ENCODE measurements at places on chromosomes 3 and 15. TPM values are rescaled to one million over a fixed set of nuclear protein-coding genes. Genes with fewer than 3 reads are reported as not detected.

DNA sequence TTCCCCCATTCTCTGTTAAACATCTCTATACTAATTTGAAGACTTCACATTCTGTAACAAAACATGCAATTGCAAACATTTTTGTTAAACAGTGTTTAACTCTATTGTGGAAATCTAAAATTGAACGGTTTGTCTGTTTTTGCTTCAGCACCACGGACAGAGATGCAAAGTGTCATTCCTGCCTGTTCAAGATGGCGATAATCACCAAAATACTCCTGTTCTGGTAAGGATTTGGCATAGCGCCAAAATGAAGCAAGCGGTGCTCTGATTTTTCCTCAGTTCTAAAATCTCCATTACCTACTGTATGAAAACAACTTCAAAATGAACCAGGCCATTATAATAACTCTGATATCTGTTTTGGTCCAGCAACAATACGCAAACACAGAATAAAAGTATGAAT is 129.7 kb upstream of the TUSC7 start:
- no peaks in the 10 kb centered on the region for H3K27me3 ChIP-seq
- H3K4me1 ChIP-seq, result no peaks in the 10 kb centered on the region
- H3K36me3 ChIP-seq, result no peaks in the 10 kb centered on the region
- H3K4me3 ChIP-seq, result no peak overlapping the region
- no peak for DNase-seq
- H3K27ac ChIP-seq, result no peak overlapping the region

DNA sequence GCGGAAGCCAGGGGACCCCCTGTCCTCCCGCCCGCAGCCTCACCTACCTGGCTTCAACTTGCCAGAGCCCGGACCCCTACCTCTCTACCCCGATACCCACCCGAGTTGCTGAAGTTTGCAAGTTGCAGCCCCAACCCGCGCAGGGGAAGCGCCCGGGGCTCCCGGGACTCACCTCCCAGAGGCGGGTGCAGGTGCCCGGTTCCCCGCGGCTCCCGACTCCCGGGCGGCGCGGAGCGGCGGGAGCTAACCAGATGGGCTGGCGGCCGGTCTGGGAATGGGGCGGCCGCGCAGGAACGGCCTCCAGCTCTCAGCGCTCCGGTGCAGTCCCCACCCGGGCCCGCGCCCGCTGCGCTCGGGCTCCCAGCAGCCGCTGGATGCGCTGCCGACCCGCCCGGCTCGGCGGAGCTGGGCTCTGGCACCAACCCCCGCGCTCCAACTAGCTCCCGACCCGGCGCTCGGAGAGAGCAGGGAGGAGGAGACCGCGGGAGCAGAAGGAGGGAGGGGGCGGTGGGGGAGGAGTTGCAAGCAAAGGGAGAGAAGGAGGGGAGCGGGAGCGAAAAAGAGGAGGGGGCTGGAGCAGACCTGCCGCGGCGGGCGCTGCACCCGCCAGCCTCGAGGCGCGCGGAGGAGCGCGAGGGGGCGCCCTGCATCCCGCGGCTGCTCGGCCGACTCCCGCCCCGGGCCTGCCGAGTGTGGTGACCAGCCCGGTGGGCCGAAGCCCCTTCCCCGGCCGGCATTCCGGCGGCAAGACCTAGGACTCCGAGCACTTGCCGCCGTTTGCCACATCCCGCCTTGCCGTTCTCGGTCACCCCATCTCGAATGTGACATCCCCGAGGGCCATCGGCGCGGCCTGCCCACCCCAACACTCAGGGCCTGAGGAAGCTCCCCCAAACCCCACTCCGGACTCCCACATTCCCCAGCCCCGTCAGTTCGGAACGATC is at the start of gene SEMA5B:
Gene SEMA5B (minus strand): TSS at position 472 of the 941 bp plus-strand sequence. CDS start 66,500 bp downstream, outside the sequence.
- peaks cover 17% of the 10 kb centered on the region for H3K4me1 ChIP-seq
- DNase-seq, result peak; percentile 28
- peak within 1 kb of the TSS; percentile 20 for H3K4me3 ChIP-seq
- peaks cover 73% of the 10 kb centered on the region for H3K27me3 ChIP-seq
- H3K36me3 ChIP-seq, result no peaks in the 10 kb centered on the region
- H3K27ac ChIP-seq, result no peak within 1 kb of the TSS

- no peaks in the 10 kb centered on the region for H3K36me3 ChIP-seq
- no peak overlapping the region for H3K27ac ChIP-seq
- H3K27me3 ChIP-seq, result peaks cover 1% of the 10 kb centered on the region
- no peaks in the 10 kb centered on the region for H3K4me1 ChIP-seq
These were observed 35.9 kb upstream of the DNAJC13 start for GRCh38 chr3:132381348-132381944.

DNA sequence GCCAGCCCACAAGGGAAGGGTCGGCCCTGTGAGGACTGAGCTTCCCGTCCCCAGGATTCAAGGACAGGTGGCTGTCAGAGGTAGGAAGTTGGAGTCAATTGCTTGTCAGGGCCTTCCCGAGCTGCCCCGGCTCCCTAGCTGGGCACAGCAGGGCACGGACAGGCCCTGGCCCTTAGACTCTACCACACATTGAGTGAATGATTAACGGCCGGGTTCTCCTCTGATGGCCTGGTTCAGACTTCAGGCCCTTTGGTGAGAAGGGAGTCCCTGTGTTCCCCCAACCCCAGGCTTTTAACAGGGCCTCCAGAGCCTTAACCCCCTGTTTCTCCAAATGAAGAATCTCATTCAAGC is 16.4 kb upstream of the FGD5 start:
- H3K27me3 ChIP-seq, result no peaks in the 10 kb centered on the region
- H3K4me1 ChIP-seq, result peaks cover 44% of the 10 kb centered on the region
- no peak overlapping the region for H3K27ac ChIP-seq
- no peak for DNase-seq
- H3K36me3 ChIP-seq, result no peaks in the 10 kb centered on the region

DNA sequence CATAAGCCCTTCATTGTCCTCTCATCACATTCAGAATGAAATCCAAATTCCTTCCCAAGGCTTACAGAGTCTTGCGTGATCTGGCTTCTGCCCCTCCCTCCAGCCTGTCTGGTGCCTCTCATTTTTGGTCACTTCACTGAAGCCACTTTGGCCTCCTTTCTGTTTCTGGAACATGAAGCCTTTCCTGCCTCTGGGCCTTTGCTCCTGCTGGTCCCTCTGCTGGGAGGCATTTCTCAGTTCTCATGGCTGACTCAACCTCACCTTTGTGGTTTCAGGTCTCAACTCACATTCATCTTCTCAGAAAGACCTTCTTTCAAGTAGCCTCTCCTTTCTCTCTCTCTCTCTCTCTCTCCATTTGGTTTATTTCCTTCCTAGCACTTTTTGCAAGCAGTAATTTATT is 43.9 kb upstream of the BHLHE40 start:
- H3K4me1 ChIP-seq, result peaks cover 4% of the 10 kb centered on the region
- no peaks in the 10 kb centered on the region for H3K36me3 ChIP-seq
- no peak for DNase-seq

Gene SAMMSON
- not detected for total RNA-seq

- H3K4me1 ChIP-seq, result peaks cover 8% of the 10 kb centered on the region
- no peaks in the 10 kb centered on the region for H3K27me3 ChIP-seq
- H3K36me3 ChIP-seq, result no peaks in the 10 kb centered on the region
- H3K27ac ChIP-seq, result peak overlapping the region; percentile 20
- DNase-seq, result peak; percentile 57
- H3K4me3 ChIP-seq, result no peak overlapping the region
These were observed 26.1 kb downstream of the TAMM41 start for GRCh38 chr3:11820531-11821041.

GRCh38 chr3:106745344-106746168 is 631.7 kb upstream of the CCDC54 start:
- no peaks in the 10 kb centered on the region for H3K27me3 ChIP-seq
- DNase-seq, result peak; percentile 96
- H3K27ac ChIP-seq, result peak overlapping the region; percentile 92
- peaks cover 36% of the 10 kb centered on the region for H3K4me1 ChIP-seq
- no peak overlapping the region for H3K4me3 ChIP-seq

Gene MED12L
- total RNA-seq, result 0.23 TPM

Gene TGFBR2
- 250 TPM for total RNA-seq

DNA sequence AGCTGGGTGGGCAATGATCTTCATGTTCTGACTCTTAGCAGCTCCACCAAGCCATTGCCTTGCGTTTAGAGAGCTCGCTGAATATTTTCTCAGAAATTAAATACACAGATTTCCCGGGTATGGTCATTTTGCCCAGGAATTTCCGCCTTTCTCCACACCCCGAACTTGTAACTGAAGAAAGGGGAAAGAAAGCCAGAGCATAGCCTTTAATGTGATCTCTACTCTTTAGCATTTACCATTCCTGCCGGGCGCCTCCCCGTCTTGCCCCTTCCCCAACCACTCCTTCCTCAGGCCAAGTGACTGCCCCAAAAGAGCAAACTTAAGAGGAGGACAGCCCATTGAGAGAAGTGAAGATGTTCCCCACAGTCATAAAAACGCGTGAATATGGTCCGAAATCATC is 53.1 kb downstream of the LMCD1 start:
- H3K4me1 ChIP-seq, result no peaks in the 10 kb centered on the region
- H3K27ac ChIP-seq, result no peak overlapping the region
- no peaks in the 10 kb centered on the region for H3K27me3 ChIP-seq
- no peak overlapping the region for H3K4me3 ChIP-seq

DNA sequence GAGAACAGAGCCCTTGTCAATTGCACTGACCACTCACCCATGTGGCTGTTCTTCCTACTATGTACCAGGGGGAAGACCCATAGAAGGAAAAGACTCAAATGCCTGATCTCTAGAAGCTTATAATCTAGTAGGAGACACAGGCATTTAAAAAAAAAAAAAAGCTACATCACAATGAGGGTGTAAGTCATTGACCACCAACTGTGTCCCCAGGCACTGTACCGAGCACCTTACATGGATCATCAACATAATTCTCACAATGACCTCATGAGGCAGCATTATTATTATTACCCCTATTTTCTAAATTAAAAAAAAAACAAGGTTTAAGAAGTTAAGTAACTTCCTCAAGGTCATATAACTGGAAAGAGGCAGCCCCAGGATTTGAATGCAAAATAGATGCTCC is 247.4 kb downstream of the SHOX2 start:
- no peak overlapping the region for H3K4me3 ChIP-seq
- no peaks in the 10 kb centered on the region for H3K36me3 ChIP-seq
- no peak overlapping the region for H3K27ac ChIP-seq
- DNase-seq, result no peak

DNA sequence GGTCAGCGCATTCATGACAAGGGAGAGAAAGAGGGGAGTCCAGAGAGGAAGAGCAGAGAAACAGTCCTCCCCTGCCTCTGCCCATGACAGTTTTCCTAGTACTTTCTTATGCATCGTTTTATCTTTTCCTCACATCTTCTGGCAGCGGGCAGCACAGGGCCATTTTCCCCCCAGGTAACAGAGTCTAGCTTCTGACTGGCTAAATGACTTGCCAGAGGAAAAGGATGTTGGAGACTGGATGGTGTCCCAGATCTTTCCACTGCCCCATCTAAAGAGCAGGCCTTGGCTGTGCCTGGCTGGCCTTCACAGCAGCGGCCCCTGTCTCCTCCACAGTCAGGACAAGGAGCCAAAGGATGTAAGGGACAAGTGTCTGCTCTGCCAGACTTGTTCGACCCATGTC is 59.3 kb downstream of the CTDSPL start:
- H3K27ac ChIP-seq, result no peak overlapping the region
- no peak overlapping the region for H3K4me3 ChIP-seq

Gene DNAH1
- total RNA-seq, result 5.8 TPM

DNA sequence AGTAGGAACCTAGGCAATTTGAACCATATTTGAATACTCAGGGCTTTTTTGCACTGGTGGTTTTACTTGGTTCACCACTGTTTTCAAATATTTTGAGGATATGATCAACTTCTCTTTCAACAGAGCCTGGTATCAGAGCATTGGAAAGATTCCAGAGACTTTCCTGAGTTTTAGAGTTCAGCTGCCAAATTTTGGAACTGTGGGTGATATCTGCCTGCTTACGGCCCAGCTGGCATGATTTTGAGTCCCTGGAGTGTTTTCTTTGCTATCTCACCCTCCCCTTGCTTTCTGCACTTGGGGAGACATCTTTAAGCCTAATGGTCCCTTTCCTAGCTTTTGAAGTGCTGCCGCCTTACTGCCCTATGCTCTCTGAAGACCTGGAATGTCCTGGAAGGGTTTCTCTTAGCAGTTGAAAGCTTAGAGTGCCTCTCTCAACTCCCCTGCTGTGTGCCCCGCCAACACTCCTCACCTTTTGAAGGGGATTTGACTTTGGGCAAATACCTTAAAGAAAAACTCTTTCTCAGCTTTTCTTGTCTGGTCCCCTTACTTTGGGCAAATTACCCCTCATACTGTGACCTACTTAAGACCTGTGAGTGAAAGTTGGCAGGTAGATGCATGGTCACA is 539.1 kb downstream of the MFSD1 start:
- no peaks in the 10 kb centered on the region for H3K36me3 ChIP-seq
- no peaks in the 10 kb centered on the region for H3K27me3 ChIP-seq
- no peaks in the 10 kb centered on the region for H3K4me1 ChIP-seq
- no peak overlapping the region for H3K4me3 ChIP-seq

DNA sequence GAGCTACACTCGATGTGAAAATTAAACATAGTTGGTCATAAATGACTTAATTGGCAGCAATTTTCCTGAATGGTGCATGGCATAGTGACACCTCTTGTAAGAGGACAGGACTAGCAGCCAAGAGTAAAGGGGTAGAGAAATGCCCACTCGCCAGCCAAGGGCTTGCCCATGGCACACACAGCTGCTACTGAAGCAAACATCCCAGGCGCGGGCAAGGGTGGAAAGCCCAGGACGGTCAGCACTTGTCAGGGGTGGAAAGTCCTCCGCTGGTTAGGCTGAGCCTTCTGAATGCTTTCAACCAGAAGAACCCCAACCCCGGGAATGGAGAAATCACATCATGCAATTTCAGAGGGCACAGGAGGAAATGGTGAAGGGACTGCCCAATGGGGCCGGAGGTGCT is 31.6 kb downstream of the BDH1 start:
- no peak overlapping the region for H3K27ac ChIP-seq
- H3K4me1 ChIP-seq, result peaks cover 7% of the 10 kb centered on the region
- no peaks in the 10 kb centered on the region for H3K27me3 ChIP-seq

- H3K4me1 ChIP-seq, result no peaks in the 10 kb centered on the region
- no peaks in the 10 kb centered on the region for H3K27me3 ChIP-seq
- no peaks in the 10 kb centered on the region for H3K36me3 ChIP-seq
- DNase-seq, result no peak
These were observed 14.3 kb downstream of the TPRG1 start for GRCh38 chr3:189186101-189186500.

Data from endothelial cell of umbilical vein (primary cell).